ENCODE measurements at places on chromosomes 3 and 15.

DNA sequence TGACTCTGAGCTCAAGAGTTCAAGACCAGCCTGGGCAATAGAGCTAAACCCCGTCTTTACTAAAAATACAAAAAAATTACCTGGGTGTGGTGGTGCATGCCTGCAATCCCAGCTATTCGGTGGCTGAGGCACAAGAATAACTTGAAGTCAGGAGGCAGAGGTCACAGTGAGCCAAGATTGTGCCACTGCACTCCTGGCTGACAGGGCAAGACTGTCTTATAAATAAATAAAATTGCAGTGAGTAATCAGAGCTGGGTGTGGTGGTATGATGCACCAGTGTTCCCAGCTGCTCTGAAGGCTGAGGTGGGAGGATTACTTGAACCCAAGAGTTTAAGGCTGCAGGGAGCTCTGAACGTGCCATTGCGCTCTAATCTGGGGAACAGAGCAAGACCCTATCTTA lies 55.9 kb upstream of the GCNT3 start:
- no peak for DNase-seq

GRCh38 chr3:37753428-37753827 lies 108.3 kb upstream of the CTDSPL start:
- DNase-seq = no peak

DNA sequence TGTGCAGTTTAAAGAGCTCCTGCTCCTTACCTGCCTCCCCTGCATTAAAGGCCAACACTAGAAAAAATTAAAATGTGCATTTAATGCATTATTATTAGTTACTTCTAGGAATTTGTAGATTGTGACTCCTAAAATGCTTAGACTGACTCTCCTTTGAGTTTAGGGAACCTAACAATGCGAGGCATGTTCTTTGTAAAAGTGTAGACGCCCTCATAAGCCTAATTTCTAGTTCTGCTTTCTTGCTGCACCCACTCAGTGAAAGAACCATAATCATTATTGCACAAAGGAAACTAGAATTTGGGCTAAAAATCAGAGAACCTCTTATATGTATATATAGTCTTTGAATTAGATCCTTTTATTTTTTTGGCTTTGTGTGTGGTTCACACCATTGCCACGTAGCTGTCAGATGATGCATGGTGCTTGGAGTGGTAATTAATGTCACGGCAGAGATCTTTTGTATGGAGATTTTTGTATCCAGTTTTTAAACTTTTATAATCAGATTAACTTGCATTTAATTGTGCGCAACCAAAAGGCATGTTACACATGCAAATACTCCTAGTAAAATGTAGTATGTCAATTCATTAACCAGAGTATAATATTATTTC lies 710 bp downstream of the ABHD10 start:
- DNase-seq = no peak

DNA sequence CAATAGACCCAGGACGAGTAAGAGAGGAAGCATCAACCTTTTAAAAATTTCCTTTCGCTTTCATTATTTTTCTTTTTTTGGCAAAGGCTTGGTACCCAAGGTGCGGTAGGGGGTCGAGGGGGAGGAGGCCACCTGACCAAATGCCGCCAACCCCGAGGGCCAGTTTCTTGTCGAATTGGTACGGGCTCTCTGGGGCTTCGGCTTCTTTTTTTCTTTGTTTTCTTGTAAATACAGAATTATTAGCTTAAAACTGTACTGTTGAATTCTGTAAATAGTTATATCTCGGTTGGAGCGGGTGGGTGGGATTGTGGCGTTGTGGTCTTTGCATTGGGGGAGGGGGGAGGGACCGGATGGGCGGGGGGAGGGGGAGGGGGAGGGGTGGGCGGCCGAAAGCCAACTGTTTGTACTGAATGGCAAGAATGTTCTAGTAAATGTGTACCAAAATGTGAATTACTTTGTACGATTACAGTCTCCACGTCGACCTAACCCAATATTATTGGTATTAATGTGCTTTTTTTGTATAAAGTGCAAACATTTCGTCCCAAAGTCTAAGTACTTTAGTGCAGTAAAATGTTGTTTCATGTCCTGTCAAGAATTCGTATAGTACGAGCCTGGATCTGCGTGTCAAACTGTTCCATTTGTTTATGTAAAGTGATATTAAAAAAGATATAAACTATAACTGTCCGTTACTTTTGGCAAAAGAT lies 4.7 kb downstream of the ZIC1 start:
- DNase-seq = no peak

GRCh38 chr3:167992381-167992780 lies 103.3 kb downstream of the GOLIM4 start:
- no peak for DNase-seq

- DNase-seq = no peak
Measured at GRCh38 chr3:172972067-172972466, 169.0 kb downstream of the SPATA16 start.
